ENCODE measurements at places on chromosomes 16 and 17.

DNA sequence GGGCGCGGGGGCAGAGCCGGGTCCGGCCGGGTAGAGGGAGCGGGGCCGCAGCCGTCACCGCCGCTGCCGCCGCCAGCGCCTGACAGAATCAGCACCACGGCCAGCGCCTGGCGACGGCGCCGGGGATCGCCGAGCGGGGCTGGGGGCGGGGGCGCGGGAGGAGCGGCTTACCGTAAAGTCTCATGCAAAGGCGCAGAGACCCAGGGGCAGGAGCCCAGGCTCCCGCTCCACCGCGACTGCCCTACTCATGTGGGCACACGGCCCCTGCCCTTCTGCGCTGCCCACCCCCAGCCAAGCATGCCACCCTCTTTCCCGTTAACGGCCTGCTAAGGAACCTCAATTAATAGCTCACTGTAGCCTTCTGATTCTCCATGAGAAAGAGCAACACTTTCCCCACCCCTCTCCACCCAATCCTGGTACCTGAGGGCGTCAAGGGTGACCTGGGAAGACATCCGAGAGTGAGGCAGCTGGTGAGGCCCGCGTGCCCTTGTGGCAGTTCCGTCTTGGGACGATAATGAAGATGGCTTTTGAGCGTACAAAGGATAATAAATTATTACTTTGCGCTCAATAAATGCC is at the start of gene SEZ6:
Gene SEZ6 (minus strand): TSS at position 98 of the 576 bp plus-strand sequence. CDS start 164 bp downstream, outside the sequence.
- peak; percentile 84 for DNase-seq

- no peak for DNase-seq
Observed at GRCh38 chr16:76335180-76335974, 58.2 kb downstream of the CNTNAP4 start.

- DNase-seq: no peak
Observed at GRCh38 chr16:89292443-89293078, 75.1 kb downstream of the ZNF778 start.

DNA sequence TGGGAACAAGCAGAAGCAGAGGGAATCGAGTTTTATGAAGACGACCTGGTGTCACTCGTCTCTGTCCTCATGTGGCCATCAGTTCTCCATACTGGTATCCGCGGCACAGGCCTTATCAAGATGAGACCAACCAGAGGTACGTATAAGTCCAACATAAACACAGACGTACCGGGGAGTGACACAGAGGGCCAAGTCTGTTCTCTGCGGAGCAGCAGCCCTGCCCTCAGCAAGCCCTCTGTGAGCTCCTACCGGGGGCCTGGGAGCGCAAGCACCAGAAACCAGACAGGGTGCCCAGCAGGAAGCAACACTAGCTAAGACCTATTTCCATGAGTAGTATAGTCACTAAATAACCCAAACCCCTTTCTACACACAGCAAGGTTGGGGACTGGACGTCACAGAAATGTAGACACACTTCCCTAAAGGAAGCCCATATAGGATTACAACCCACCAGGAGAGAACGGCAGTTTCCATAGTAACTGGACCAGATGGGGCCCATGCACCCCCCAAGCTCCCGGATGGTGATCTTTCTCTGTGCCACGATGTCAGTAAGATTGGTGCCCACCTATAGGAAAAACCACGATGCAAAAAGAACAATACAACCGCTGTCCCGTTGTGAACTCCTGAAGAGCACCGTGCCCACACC is 911 bp downstream of the ARL16 start:
- no peak for DNase-seq

GRCh38 chr17:57375040-57375769 is 118.9 kb downstream of the MSI2 start:
- DNase-seq: no peak

DNA sequence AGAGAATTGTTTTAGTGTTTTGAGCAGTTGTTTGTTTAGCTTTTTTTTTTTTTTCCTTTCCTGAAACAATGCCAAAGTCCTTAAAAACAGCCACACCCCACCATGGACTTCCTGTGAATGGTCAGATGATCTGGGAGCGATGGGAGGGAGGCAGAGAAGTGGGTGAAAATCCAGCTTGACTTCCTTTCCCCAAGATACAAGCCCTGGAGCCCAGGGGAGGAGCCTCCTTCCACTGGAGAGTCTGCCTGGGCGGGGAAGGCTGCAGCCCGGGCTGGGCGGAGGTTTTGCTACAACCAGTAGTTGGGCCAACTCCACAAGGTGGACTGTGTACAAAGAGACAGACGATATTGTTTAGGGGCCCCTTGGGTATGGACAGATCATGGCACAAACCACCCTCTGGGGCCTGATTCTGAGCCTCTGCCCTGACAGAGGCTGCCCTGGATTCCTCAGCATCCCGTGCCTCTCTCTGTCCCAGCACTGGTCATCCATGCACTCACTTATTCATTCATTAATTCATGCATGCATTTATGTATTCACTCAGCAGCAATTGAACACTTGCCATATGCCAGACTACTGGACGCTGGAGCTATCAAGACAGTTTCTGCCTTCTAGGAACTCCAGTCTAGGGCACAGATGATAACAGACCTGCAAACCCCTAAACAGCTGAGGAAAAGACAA is 29.8 kb downstream of the WSB1 start:
- DNase-seq: no peak

- no peak for DNase-seq
Observed at GRCh38 chr16:51939378-51939871, 607.5 kb downstream of the TOX3 start.

DNA sequence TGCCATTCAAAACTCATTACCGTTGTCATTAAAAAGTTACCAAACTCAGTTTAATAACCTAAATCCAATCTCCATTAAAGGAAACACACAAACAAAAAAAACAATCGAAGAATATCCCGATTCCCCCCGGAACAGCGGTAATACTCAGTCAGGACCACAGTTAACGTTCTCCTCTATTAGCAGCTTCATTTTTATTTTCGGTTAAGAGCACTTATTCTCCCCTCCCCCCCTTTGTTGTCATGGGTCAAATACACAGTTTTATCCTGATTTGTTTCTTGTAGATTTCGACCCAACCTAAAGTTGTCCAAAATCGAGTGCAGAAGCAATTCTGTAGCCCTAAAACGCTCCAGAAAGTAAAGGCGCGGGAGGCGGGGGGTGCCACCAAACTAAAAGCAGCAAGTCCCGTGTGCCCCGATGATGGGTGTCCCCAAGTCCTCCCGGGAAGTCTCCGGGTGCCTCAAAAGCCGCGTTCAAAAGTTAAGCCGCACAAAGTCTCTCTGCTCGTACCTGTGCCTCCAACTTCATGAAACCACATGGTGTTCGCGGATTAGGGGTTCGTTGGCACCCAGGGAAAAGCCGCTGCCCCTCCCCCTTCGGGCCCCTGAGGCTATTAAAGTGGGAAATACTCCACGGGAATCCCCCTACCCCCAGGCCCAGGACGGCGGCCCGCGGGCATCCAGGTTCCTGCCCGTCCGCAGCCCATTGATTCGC is 996 bp downstream of the SUMO2 start:
- peak; percentile 60 for DNase-seq

- peak; percentile 55 for DNase-seq
Observed at GRCh38 chr17:8041249-8041928, 2.5 kb downstream of the ALOX15B start.

- DNase-seq: no peak
Observed at GRCh38 chr17:14068542-14069250, 608 bp upstream of the COX10 start.

- peak; percentile 89 for DNase-seq
Observed at GRCh38 chr17:50087246-50087911, 7.8 kb upstream of the PDK2 start.

DNA sequence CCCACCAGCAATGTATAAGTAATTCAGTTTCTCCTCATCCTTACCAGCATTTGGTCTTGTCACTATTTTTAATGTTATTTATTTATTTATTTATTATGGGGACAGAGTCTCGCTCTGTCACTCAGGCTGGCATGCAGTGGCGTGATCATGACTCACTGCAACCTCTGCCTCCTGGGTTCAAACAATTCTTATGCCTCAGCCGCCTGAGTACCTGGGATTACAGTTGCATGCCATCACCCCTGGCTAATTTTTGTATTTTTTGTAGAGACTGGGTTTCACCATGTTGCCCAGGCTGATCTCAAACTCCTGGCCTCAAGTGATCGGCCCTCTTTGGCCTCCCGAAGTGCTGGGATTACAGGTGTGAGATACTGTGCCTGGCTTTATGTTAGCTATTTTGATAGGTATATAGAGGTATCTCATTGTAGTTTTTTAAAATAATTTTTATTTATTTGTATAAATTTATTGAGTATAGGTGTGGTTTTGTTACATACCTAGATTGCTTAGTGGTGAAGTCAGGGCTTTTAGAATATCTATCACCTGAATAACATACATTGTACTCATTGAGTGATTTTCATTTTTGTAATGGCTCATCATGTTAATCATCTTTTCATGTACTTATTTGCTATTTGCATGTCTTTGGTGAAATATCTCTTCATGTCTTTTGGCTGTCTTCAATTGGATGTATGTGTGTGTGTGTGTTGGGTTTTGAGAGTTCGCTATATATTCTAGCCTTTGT is 53.3 kb downstream of the TANC2 start:
- no peak for DNase-seq

GRCh38 chr17:7944326-7944725 is 12.3 kb downstream of the CNTROB start:
- DNase-seq: no peak

DNA sequence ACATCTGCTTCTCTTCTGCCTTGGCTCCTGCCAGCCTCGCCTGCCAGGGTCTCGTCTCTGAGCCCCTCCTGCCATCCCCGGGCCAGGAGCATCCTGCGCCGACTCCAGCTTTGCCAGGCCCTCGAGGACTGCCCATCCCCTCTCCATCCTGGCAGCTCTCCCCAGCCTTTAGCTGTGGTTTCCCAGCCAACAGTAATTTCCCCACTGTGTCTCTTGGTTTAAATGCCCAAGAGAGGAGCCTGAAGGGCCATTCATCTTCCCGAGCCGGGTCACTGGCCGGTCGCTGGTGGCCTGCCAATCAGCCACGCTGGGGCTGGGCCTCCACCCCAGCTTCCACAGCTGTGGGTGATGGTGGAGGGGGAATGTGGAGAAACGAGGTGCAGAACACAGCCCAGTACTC is 47.8 kb downstream of the MRC2 start:
- no peak for DNase-seq

DNA sequence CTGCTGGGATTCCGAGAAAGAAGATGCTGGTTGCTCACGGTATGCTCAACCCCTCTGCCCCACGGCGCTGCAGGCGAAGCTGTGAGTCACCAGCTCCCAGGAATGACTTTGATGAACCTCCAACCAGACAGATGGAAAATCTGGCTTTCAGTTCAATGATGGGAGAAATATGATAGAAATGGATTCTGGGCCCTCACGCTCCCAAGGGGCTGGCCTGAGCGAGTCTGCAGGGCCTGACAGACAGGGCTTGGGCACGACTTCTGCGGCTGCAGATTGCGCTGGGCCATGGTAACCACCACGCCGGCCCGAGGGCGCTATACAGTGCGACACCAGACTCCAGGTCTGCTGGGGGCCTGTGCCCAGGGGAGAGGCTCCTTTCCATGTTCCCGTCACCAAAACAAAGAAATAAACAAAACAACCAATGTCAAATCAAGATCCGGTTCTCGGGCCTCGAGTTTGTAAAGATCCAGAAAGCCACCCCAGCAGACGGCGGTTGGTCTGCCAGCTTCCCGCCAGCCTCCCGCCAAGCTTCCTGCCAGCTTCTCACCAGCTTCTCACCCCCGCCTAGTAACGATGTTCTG is 11.1 kb upstream of the ABR start:
- DNase-seq: no peak

- DNase-seq: peak; percentile 39
Observed at GRCh38 chr16:89981414-89981813, 32.9 kb downstream of the DEF8 start.

GRCh38 chr17:67558740-67559380 is 158.9 kb upstream of the NOL11 start:
- peak; percentile 28 for DNase-seq

DNA sequence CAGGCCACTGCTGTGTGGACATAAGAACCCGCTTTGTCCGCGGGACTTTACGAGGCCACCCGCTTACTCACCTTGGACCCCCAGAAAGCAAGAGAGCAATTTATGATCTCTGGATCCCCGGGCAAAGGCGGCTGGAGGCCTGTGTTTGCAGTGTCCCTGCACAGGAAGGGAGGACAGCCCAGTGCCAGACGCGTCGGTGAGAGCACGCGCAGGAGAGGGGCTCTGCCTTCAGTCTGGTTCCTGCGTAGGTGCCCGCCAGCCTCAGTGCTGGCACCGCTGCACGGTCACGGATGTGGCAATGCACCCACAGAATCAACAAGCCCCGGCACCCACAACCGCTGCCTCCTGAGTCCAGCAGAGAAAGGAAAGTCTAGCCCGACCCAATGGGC is 248.4 kb downstream of the C16orf95 start:
- DNase-seq: no peak

DNA sequence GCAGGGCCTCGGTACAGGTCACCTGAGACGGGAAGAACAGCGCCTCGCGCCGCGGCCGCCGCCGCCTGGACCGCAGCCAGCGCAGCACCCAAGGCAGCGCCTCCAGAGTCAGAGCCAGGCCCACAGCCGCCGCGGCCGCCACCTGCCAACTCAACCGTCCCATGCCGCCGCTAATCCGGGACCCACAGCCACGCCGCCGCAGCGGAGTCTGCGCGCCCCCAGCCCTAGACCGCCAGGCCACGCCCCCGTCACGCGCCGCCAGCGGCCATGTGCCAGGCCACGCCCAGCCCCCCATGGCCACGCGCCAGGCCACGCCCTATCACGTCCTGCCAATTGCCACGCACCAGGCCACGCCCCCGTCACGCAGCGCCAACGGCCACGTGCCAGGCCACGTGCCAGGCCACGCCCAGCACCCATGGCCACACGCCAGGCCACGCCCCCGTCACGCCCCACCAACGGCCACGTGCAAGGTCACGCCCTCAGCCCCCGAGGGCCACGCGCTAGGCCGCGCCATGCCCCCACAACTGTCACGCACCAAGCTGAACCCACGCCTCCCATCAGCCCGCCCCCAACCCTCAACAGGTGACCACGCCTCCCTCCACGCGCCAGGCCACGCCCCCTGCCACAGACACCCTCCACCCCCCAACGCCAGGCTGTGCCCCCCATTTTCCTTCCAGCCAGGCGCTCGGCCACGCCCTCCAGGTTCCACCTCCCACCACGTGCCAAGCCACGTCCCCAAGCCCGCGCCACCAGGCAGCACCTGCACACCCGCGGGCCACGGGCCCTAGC is at the start of gene PLD6:
Gene PLD6 (minus strand): TSS at position 210 of the 789 bp plus-strand sequence. CDS start 47 bp downstream, at position 163.
- peak; percentile 94 for DNase-seq

DNA sequence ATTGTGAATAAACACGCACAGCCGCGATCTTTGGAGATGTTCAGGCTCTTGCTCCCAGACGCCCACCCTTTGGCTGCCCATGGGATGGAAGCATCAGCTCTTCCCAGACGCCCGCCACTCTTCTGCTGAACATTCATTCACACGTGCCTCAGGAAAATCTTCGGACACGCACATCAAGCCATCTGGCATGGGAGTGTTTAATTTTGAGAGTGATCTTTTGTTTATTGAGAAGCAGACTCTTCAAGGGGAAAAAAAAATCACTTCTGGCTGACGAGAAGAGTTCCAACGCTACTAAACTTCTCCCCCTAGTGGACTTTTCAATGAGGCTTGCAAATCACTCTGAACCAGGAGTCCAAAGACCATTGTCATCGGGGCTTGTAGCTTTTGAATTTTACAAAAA is 62.0 kb upstream of the NUDT7 start:
- DNase-seq: no peak

GRCh38 chr17:64217249-64217691 is 45.8 kb downstream of the TEX2 start:
- DNase-seq: no peak

Measured in activated T-cell treated with anti-CD3 and anti-CD28 coated beads, Interleukin-2, amount 50 U/mL, for 48 hours (primary cell).